ENCODE measurements at places on chromosomes 3 and 15.

DNA sequence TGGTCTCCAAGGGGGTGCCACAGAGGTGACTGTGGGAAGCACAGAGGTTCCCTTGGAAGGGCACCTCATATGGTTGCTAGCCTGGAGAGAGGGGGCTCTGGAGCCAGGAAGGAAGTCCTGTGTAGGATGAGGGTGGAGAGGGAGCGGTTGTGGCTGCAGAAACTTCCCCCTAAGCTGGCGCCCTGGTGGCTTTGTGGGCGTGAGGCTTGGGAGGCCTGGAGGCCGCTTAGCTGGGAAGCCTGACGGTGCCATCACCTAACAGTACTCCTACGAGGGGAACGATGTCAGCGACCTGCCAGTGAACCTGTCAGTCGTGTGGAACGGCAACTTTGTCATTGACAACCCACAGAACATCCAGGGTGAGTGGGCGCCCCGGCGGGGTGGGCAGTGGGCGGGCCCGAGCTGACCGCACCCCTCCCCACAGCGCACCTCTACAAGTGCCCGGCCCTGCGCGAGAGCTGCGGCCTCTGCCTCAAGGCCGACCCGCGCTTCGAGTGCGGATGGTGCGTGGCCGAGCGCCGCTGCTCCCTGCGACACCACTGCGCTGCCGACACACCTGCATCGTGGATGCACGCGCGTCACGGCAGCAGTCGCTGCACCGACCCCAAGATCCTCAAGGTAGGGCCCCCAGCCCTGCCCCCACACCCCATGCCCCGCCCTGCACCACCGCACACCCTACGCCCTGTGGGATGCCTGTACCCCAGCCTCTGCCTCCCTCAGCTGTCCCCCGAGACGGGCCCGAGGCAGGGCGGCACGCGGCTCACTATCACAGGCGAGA lies 31.0 kb downstream of the PLXNA1 start:
- no peak for DNase-seq

GRCh38 chr3:138943724-138944653 lies 2.9 kb downstream of the FOXL2 start:
- DNase-seq = no peak

DNA sequence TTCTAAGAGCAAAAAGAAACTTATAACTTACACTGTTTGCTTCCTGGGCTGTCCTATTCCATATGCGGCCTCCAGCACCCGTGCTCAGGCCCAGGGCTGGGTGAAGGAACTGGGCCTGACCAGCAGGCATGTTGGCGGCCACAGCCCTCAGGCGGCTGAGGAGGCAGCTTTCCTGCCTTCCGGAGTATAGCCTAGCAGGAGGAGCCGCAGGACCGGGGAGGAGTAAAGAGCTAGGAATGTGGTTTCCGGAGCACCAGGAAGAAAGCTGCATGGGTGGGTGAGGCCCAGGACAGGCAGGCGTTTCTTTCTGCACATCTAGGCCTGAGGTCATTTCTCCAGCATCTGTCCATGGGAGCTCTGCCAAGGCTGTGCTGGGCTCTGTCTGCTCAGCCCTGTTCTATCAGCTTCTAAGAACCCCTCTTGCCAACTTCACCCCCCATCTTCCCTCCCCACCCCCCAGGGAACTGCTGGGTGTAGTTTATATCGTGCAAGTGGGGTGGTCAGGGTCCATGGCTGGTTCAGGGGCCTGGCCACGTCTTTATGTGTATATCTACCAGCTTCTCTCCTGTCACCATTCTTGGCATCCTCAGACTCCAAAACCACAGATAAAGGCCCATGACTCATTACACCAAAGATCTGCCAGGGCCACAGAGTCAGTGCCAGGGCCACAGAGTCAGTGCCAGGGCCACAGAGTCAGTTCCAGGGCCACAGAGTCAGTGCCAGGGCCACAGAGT lies 7.8 kb upstream of the KIF7 start:
- DNase-seq = no peak

- no peak for DNase-seq
These were observed 22.7 kb upstream of the OR5K1 start for GRCh38 chr3:98440283-98440682.

DNA sequence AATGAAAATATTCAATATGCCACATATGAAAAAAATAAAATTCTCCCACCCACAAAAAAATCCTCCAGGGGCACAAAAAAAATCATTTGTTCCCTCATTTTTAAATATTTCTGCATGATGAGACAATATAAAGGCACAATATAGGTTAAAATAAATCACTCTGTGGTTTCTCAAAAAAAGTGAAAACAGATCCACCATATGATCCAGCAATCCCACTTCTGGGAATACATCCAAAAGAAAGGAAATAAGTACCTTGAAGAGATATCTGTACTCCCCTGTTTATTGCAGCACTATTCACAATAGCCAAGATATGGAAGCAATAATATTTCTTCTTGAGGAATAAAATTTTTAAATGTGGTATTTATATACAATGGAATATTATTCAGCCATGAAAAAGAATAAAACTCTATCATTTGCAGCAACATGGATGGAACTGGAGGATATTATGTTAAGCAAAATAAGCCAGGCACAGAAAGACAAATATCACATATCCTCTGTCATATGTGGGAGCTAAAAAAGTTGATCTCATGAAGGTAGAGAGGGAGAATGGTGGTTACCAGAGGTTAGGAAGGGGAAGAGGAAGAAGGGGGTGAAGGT lies 1.5 kb downstream of the ATP8B4 start:
- DNase-seq = no peak

DNA sequence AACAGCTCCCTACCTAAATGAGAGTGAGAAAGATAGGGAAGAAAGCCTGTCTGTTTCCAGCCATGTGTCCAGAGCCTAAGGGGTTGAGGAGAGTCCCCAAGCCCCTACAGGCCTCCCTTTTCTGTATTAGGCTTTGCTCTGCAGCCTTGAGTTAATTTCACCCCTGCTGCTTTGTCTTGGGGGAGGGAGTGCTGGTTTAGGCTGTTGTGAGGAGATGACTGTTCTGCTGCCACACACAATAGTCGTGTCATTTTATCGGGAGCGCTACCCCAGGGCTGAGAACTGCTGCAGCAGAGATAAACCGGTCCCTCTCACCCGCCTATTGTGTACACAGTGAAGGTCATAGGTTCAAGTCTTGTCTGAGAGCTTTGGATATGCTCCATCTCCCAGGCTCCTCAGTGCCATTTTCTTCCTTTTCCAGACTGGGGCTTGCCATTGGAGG lies 1.4 kb downstream of the ZNF609 start:
- DNase-seq = no peak

GRCh38 chr3:73504239-73504638 lies 120.5 kb downstream of the PDZRN3 start:
- no peak for DNase-seq

- DNase-seq = no peak
These were observed 2.7 kb downstream of the ARPP21 start for GRCh38 chr3:35641920-35642527.

- DNase-seq = no peak
These were observed 25.4 kb downstream of the KY start for GRCh38 chr3:134625462-134625861.

GRCh38 chr3:122058294-122058693 lies 3.1 kb downstream of the CD86 start:
- DNase-seq = no peak

DNA sequence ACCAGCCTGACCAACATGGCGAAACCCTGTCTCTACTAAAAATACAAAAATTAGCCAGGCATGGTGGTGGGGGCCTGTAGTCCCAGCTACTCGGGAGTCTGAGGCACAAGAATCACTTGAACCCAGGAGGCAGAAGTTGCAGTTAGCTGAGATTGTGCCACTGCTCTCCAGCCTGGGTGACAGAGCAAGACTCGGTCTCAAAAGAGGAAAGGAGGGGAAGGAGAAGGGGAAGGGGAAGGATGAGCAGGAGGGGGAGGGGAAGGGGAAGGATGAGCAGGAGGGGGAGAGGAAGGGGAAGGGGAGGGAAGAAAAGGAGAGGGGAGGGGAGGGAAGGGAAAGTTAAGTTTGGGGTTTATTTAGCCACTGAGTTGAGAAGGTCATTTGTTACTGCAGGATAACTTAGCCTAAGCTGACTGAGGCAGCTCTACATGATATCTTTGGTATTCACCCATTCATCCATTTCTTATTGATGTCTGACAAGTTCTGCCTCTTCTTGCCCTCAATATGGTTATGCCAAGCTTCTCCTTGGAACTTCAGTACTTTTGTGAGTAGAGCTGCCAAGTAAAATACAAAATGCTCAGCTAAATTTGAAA lies 15.9 kb upstream of the ABHD2 start:
- no peak for DNase-seq

DNA sequence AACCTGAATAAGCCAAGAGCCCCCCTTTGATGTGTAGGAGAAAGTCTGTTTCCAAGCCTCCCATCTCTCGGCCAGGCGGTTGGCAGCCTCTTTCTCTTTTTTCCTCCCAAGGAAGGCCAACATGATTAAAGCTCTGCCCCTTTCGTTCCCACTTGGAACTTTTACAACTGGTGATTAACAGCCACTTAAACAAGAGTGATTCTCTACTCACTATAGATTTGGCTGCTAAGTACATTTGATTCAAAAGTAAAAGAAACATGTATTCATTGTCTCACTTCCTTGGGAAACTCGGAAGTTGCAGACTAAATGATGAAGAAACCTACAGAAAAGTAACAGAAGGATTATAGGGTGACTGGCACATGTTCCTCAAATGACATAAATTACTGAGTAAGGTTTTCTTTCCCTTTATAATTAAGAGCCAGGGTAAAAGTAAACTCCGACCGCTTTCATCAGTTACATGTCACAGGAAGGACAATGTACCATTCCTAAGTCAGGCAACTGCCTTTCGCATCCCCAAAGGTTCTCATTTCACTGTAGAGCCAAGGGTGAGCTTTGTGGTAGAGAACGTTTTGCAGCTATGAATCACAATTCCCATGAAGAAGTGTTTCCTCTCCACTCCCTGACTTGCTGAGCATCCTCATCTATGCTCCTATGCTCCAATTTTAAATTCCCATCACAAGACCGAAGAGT lies 72.7 kb downstream of the MB21D2 start:
- no peak for DNase-seq

GRCh38 chr15:50687302-50687902 lies 805 bp upstream of the TRPM7 start:
- DNase-seq = no peak

DNA sequence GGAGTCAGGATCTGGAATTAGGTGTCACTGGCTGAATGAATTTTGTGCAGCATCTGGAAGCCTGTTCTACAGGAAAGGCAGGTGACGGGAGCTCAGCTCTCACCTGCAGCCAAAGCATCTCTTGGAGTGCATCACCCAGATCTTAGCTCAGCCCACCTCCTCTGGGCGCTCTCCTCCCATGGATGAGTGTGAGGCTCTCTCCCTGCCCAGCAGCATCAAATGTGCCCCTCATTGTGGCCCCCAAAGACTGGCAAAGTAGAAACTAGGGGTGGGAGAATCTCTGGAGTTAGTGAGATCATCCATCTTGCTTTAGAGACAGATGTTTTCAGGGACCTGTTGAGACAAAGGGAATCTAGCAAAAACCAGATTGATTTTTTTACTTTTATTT lies 68.7 kb downstream of the SENP2 start:
- DNase-seq = no peak

GRCh38 chr15:101001796-101002195 lies 82.6 kb downstream of the LRRK1 start:
- DNase-seq = no peak

GRCh38 chr15:26866298-26867199 lies at the start of gene GABRA5:
TSS of gene GABRA5 (plus strand) at chr15:26867062. CDS start at chr15:26869249, 2,187 bp downstream.
- no peak for DNase-seq

GRCh38 chr3:189292667-189293484 lies 121.1 kb downstream of the TPRG1 start:
- no peak for DNase-seq

- DNase-seq = no peak
These were observed 94.1 kb downstream of the FAM43A start for GRCh38 chr3:194779729-194780224.

GRCh38 chr3:45838466-45838865 lies 3.5 kb downstream of the LZTFL1 start:
- DNase-seq = no peak

- no peak for DNase-seq
These were observed 287.9 kb upstream of the SEMA6D start for GRCh38 chr15:47429376-47429775.

DNA sequence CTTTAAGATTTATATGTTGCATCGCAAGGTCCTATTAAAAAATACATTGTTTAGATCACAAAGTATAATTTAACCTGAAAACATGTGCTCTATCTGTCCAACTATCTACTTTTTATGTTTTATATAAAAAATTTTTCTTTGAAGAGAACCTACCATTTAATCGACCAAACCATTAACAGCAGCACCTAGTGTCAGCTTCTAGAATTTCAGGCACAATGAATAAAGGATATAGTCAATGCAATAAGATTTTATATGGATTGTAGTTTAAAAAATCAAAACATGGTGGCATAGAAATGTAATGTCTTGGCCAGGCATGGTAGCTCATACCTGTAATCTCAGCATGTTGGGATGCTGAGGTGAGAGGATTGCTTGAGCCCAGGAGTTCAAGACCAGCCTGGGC lies 313.7 kb downstream of the GAP43 start:
- no peak for DNase-seq
